ENCODE measurements at places on chromosomes 3 and 15.

DNA sequence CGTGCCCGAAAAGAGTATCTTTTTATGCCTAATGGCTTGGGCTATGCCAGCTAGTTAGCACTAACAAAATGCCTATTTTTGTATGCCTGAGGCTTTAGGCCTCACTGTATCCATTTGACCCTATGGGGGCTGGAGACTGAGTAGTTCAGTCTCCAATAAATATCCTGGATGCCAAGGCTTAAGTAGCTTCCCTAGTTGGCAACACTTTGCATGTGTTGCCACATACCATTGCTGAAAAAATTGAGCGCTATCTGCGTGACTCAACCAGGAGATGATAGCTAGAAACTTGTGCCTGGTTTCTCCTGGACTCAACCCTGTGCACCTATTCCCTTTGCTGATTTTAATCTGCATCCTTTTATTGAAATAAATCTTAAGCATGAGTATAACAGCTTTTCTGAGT is 58.4 kb upstream of the ATP2C1 start:
- no peak for DNase-seq

GRCh38 chr3:40387001-40387894 is at the start of gene ENTPD3:
ENTPD3 (plus strand) TSS chr3:40387184; CDS start chr3:40388058, 874 bp downstream.
- DNase-seq = peak; percentile 39

- no peak for DNase-seq
These were observed 90.2 kb upstream of the SLC6A11 start for GRCh38 chr3:10725846-10726245.

GRCh38 chr3:194321693-194322640 is 29.2 kb downstream of the CPN2 start:
- no peak for DNase-seq

GRCh38 chr3:195001961-195002861 is 268.7 kb downstream of the XXYLT1 start:
- no peak for DNase-seq

DNA sequence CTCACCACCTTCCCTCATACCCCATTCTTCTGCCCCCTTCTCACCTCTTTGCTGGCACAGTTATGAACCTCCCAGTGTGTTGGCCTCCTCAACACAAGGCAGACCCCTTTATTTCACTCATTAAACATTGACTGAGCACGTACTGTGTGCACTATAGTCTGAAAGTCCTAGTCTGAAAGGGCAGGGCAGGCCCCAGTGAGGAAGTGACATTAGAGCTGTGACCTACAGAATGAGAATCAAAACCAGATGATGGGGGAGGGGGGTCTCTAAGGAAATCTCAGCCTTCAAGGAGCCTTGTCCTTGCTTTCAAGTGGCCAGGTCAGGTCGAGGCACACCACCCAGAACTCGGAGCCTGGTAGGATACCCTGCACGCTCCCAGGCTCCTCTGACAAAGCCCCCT is 3.5 kb downstream of the SLC28A1 start:
- no peak for DNase-seq

GRCh38 chr15:81087066-81087465 is 47.0 kb upstream of the CFAP161 start:
- no peak for DNase-seq

- DNase-seq = no peak
These were observed 69.1 kb downstream of the P3H2 start for GRCh38 chr3:190051641-190052040.

Measured in activated CD8-positive, alpha-beta memory T cell treated with anti-CD3 and anti-CD28 coated beads, Interleukin-2, amount 50 U/mL, for 4 hours (primary cell).